Panc1 (cell line): ENCODE measurements at places on chromosomes 2 and 18. TPM values are rescaled to one million over a fixed set of nuclear protein-coding genes. Genes with fewer than 3 reads are reported as not detected.

GRCh38 chr2:7694076-7694985, 777.1 kb downstream of the RNF144A start:
- DNase-seq, result no peak

DNA sequence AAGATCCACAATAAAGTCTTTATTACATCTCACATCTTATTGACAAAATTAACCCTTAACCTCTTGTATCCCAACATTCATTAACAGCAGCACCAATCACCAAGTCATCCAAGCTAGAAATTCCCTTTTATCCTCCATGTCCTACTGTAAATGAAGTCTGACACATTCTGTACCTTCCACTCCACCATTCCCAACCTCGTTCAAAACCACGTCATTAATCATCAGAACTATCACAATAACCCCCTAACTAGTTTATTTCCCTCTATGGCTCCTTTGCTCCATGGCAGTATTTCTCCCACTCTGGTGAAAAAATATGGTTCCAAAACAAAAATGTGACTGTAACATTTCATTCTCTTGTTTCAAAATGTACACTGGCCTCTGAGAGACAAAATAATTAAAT, 1626.2 kb downstream of the LRP1B start:
- DNase-seq, result no peak

The CFAP210 gene
- 0.23 TPM for total RNA-seq

DNA sequence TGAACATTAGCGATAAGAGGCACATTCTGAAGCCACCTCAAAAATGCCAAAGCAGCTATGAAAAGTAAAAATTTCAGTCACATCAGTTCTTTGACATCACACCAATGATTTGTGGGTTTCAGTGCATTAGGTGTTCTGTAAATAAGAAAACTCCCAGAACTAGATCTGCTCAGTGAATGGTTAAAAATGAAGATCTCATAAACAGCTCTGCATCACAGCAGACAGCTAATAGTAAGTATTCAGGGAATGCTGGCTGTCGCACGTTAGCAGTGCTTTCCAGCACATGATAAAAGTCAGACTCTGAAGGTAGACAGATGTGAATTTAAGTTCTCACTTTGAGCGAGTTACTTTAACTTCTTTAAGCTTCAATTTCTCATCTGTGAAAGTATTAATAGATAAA, 154.9 kb downstream of the SATB2 start:
- no peak for DNase-seq

The MERTK gene
- total RNA-seq, result 14.5 TPM
